Pericardium fibroblast (primary cell): ENCODE measurements at places on chromosomes 5 and 9. TPM values are rescaled to one million over a fixed set of nuclear protein-coding genes. Genes with fewer than 3 reads are reported as not detected.

The CRB2 gene
- under 0.01 and 2.9 TPM in 2 replicates for total RNA-seq

The P4HA2 gene
- total RNA-seq, result 179 and 202 TPM in 2 replicates

The SOWAHA gene
- total RNA-seq, result not detected in 2 replicates

The PLAC8L1 gene
- not detected in 2 replicates for total RNA-seq

The LRRC70 gene
- total RNA-seq, result 0.51 and 1.2 TPM in 2 replicates

The EDIL3 gene
- total RNA-seq, result 31.6 and 73.9 TPM in 2 replicates
